IMR-90 (cell line): ENCODE measurements at places on chromosomes 11 and 22.

GRCh38 chr11:555780-556661 is 4.5 kb downstream of the LMNTD2 start:
- no peak for DNase-seq

GRCh38 chr22:26377170-26377830 is 51.8 kb upstream of the ASPHD2 start:
- no peak for DNase-seq

DNA sequence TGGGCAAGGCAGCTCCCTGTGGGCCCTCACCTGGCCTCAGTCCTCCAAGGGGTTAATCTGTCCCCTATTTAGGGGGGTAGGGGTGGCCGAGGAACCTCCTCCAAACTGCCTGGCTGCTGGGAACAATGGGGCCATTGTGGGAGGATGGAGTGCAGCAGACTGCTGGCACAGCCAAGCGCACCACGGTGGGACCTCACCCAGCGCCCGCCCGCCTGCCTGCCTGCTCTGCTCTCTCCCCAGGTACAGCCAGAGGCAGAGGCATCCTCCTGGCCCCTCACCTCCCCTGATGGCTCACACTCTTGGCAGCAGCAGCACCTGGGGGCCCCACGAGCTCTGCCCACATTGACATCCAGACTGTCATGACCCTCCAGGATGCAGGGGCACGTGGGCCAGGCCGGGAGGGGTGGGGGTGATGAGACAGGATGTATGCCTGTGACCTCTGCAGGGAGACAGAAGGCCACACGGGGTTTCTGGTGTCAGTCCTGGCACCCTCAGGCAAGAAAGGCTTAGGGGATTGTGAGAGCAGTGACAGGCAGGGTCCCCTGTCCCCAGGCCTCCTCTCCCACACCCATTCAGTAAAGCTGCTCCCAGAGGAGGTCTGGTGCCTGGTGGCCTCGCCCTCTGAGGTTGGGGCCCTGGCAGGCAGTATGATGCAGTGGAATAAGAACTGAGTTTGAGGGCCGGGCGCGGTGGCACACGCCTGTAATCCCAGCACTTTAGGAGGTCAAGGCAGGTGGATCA is 11.4 kb downstream of the BCL9L start:
- DNase-seq, result no peak

GRCh38 chr11:90220391-90220790 is 2.5 kb downstream of the CHORDC1 start:
- DNase-seq, result peak; percentile 72

DNA sequence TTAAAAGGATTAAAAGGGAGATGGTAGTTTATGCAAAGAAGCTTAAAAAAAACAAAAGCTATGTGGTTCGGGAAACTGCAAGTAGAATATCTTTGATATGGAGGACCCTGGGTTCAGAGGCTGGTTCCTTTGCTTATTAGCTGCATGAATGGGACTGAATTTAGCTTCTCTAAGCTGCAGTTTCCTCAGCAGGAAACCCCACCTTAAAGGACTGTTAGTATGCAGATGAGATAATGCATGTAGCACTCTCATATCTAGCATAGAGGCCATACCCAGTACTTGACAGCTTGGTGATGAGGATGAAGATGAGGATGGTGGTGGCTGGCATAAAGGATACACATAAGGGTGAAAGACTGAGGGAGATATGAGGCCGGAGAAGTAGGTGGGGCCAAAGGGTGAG is 134.6 kb downstream of the RRAS2 start:
- no peak for DNase-seq

DNA sequence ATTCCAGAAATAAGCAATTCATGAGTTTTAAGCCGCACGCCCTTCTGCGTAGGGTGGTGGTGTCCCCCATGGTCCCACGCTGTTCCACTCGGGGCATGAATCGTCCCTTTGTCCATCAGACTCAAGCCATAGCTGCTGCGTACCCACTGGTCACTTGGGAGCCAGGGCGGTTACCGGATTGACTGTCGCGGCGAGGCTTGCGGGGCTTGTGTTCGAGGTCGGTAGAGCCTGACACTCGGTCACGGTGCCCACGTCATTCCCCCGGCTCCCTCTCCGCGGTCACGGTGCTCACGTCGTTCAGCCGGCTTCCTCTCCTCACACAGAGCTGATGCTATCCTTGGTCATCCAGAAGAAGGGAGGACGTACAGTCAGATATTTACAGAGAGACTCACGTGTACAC is 1227.0 kb downstream of the BRD1 start:
- no peak for DNase-seq

DNA sequence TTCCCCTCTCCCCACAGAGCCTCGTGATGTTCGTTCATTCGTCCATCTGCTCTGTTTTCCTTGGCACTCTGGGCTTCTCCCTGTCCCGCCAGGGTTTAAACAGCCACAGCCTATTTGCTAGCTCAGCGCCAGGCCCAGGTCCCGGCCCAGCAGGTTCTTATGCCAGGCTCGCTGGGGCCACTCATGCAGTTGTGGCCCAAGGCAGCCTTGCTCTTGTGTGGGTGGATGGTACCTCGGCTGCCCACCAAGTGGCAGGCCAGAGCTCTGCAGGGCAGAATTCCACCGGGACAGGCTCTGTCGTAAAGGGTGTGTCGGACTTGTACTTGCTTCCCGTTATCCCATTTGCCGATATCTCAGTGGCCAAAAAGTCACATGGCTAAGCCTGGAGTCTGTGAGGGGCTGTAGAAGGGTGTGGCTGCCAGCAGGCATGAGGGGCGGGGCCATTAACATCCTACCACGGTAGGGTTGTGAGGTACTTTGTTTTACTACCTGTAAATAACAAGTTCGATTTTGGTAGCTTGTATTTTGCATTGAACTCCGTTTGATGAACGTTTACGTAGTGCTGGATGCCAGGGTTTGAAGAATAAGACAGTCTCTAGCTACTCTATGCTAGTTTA is 7.9 kb downstream of the FAM118A start:
- peak; percentile 37 for DNase-seq

DNA sequence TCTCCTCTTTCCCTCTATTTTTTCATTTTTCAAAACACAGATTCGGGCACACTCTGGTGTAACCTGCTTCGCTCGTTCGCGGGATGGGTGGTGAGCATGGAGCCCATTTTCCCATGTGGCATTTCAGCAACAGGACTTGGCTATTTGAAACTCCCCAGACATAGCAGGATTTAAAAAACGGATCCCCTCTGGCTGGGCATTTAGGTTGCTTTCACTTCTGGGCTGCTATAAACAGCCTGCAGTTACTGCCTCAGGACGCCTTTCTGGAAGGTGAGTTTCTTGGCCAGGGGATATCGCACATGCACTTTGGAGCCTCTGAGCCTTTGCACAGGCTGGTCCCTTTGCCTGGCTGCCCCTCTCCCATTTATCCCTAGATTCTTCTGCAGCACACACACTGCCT is 2.8 kb upstream of the MPPED1 start:
- no peak for DNase-seq

- DNase-seq, result no peak
Measured at GRCh38 chr11:63614136-63614671, at the start of gene PLAAT3. Gene PLAAT3 (minus strand): TSS chr11:63614433. CDS start chr11:63614014, 419 bp downstream.

DNA sequence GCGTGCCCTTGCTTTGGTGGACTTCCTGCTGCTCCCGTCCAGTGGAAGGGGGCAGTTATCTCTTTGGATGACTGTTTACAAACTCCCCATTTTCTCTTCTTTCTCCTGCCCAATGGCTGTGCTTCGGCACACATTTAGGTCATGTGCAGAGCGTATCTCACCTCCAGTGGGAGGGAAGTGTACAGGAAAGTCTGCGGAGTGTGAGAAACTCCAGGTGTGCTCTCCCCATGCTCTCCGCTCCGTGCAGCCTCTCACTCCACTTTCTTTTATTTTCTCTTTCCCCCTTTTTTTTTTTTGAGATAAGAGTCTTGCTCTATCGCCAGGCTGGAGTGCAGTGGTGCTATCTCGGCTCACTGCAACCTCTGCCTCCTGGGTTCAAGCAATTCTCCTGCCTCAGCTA is 11.9 kb upstream of the TEF start:
- DNase-seq, result no peak

DNA sequence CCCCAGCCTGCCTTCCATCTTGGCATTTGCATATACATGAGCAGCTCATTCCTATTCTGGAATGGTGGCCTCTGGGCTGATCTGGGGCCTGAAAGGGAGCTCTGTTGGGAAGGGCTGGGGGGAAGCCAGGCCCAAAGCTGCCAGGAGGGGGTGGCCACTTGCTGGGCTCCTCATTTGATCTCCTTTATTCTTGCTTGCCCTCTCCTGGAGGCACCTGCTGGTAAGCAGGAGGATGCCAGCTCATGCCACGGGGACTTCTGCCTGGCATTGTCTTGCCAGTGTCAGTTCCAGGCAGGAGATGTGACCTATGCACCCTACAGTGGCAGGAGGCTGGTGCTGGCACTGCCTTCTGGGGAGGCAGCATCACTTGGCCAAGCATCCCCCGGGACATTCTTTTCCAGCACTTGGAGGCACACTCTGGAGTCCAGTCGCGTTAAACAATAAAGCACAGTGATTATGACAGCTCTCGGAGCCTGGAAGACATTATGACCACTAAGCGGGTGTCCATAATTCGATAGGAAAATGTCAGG is 128.3 kb downstream of the NTM start:
- DNase-seq, result no peak

DNA sequence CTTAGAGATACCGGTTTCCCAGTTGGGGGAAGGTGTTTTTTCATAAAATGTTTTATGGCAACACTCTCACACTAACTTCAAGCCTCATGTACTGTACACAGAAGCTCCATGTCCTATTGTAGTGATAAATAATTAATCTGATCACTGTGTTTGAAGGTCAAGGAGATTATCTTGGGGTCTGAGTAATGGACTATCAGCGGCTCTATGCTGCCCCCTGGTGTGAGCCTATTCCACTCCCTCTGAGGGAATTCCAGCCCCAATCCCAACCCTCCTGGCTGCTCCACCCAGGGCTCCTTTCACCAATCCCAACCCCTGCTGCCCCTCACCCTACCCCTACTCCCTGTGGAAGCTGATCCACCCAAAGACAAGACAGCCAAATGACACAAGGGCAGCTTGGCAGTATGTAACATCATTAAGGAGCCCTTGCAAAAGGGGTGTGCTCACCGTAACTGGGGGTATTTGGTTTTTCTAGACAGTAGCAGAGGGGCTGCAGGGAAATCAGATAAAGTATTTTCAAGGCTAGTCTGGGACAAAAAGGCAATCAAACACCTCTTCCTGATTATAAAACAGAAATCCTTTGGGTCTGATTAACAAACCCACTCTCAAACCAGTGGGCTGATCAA is 22.3 kb downstream of the HPS4 start:
- DNase-seq, result peak; percentile 28

DNA sequence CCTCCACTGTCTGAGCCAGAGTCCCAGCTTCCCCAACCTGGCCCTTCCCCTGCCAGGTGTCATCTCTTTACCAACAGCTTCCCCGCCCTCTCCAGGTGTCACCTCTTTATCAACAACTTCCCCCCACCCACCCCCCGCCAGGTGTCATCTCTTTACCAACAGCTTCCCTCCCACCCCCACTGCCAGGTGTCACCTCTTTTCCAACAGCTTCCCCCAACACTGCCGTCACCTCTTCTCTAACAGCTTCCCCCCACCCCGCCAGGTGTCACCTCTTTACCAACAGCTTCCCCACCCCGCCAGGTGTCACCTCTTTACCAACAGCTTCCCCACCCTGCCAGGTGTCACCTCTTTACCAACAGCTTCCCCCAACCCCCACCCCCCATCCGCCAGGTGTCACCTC is 29.8 kb upstream of the TTLL12 start:
- DNase-seq, result no peak

GRCh38 chr22:49825944-49826602 is 1.6 kb downstream of the BRD1 start:
- peak; percentile 72 for DNase-seq

DNA sequence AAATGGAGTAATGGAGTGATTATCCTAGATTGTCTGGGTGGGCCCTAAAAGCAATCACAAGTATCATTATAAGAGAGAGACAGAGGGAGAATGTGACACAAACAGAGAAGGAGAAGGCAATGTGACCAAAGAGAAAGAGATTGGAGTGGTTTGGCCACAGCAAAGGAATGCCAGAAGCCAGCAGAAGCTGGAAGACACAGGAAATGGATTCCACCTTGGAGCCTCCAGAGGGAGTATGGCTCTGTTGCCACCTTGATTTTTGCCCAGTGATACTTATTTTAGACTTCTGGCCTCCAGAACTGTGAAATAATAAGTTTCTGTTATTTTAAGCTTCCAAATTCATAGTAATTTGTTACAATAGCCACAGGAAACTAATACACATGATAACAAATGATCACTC is 36.8 kb upstream of the OR5P2 start:
- DNase-seq, result no peak

DNA sequence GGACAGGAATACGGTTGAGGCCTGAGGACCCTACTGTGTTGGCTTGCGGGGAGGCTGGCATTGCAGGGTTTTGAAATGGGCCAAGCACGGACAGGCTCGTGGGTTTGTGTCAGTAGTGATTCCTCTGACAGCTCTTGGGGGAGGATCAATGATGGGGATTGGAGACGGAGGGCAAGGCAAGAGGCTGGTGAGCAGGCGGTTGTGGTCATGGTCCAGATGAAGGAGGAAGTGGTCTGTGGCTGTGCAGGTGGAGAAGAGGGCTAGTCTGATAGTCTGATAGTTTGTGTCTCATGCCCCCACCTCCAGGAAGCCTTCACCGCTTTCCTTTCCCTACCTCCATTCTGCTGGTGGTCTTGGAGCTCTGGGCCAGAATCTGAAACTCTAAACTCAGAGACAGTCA is 3.0 kb downstream of the MAFF start:
- DNase-seq, result no peak

- DNase-seq, result no peak
Measured at GRCh38 chr11:117643606-117644300, 153.3 kb downstream of the DSCAML1 start.

- no peak for DNase-seq
Measured at GRCh38 chr11:61172888-61173287, 11.7 kb upstream of the VPS37C start.

- DNase-seq, result no peak
Measured at GRCh38 chr11:112520354-112520753, 259.7 kb upstream of the PLET1 start.

DNA sequence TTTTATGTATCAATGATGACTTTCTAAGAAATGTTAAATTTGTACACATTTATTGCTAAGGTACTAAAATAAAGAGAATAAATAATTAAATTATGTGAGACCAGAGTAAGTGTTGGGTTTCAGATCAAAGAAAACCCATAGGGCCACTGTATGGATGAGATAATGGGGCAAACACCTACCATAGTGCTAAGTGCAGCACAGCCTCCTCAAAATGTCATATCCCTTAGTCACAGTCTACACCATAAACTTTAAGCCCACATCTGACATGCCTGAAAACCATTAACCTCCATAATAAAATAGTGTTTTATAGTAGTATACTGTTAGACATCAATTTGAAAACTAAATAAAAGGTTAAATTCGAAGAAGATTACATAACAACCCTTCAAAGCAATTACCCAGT is 37.5 kb downstream of the SESN3 start:
- DNase-seq, result no peak

GRCh38 chr11:828506-829175 is 922 bp downstream of the CRACR2B start:
- no peak for DNase-seq

GRCh38 chr11:109697140-109697843 is 275.3 kb downstream of the C11orf87 start:
- peak; percentile 50 for DNase-seq
